Stimulated activated CD4-positive, alpha-beta T cell treated with anti-CD3 and anti-CD28 coated beads, TNF-alpha, amount 100 ng/mL, for 48 hours (primary cell): ENCODE measurements at places on chromosomes 16 and 17.

DNA sequence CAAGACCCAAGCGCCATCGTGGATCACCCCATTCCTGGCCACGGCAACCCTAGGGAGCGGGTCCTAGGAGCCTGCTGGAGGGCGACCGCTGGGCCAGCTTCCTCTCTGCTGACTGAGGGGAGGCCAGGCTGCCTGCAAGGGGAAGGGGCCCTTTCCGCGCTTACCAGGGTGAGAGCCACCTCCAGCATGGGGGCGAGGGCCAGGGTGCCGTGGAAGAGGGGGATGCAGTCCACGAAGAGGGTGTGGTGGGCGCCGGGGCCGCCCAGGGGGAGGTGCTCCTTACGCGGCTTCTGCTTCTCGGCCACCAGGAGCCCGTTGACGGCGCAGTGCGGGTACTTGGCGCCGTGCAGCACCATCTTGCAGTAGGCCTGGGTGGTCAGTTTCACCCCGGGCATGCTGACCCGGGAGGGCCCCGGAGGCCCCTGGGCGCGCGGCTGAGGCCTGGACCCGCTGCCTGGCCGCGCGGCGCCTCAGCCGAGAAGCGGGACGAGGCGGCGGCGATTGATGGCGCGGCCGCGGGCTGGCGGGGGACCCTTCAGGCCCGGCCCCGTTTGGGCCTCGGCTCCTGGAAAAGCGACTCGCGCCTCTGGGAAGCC is 345 bp downstream of the EMC8 start:
- no peak for DNase-seq

- DNase-seq: no peak
These were observed 50.7 kb downstream of the NUP93 start for GRCh38 chr16:56780646-56781045.

DNA sequence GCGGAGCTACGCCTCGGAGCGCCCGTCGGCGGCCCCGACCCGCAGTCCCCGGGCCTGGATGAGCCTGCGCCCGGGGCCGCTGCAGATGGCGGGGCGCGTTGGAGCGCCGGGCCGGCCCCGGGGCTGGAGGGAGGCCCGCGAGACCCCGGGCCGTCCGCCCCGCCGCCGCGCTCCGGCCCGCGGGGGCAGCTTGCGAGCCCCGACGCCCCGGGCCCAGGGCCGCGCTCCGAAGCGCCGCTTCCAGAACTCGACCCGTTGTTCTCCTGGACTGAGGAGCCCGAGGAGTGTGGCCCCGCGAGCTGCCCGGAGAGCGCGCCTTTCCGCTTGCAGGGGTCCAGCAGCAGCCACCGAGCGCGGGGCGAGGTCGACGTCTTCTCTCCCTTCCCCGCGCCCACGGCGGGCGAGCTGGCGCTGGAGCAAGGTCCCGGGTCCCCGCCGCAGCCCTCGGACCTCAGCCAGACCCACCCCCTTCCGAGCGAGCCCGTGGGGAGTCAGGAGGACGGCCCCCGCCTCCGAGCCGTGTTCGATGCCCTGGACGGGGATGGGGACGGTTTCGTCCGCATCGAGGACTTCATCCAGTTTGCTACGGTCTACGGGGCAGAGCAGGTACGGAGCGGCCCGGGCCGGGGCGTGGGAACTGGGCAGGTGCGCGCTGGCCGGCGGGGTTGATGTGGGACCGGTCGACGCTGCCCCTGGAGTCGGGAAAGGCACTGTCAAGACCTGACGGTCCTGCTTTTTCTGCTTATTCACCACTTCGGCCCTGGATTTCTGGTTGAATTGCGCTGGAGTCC is 861 bp downstream of the RAB11FIP3 start:
- no peak for DNase-seq

DNA sequence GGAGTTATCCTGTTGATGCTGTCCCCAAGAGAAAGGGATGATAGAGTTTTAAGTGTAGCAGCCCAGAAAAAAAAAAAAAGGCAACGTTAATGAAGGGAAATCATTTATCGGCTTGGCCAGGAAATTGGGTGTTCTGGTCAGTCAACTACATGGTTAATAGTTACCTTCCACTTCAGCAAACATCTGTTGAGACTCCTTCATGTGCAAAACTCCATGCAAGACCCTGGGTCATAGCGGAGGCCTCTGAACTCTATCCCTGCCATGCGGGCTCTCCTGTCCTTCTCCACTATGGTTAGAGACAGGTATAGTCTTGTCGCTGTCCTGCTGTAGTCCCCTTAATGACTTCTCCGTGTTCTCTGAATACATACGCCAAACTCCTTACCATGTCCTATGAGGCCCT is 3.5 kb upstream of the LYRM9 start:
- DNase-seq: no peak

DNA sequence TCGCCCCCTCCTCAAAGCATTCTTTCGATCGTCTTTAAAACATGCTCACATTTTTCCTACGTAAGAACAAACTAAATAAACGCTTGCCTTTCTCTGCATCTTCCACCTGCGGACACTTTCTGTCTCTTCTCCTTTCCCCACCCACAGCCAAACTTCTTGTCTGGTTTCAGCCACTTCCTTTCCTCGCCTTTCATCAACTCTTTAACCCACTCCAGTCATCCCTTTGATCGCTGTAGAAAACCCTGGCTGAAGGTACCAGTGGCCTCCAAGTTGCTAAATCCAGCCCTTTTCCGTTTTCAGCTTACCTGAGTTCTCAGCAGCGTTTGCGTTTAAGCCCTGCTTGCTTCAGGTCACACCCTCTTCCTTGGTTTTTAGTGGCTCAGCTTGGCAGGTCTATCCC is 483 bp downstream of the RPA1 start:
- no peak for DNase-seq

DNA sequence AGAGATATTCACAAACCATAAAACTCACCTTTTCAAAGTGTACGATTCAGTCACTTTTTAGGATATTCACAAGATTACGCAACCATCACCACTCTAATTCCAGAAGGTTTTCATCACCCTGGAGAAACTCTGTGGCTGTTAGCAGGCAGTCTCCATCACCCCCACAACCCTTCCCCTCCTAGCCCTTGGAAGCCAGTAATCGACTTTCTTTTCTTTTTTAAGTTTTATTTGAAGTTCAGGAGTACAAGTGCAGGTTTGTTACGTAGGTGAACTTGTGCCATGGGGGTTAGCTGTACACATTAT is 363.5 kb downstream of the CPPED1 start:
- DNase-seq: no peak

GRCh38 chr16:57115514-57116182 is 23.3 kb downstream of the CPNE2 start:
- DNase-seq: no peak

DNA sequence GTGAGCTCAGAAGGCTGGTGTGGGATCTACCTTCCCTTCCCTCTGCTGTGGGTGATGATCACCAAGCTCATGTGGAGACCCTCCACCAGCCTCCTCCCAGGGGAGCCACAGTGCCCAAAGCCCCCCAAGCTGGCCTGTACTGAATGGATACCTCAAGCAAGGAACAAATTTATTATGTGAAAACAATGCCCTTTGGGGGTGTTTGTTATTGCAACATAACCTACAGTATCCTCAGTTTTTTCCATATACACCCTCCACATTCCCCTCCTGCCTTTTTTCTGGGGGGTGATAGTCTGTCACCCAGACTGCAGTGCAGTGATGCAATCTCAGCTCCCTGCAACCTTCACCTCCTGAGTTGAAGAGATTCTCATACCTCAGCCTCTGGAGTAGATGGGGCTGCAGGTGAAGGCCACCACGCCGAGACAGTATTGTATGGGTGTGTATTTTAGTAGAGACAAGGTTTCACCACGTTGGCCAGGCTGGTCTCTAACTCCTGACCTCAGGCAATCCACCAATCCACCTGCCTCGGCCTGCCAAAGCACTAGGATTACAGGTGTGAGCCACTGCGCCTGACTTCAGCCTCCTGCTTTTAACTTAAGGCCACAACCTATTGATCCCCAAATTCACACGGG is 215.9 kb downstream of the CPPED1 start:
- DNase-seq: no peak

DNA sequence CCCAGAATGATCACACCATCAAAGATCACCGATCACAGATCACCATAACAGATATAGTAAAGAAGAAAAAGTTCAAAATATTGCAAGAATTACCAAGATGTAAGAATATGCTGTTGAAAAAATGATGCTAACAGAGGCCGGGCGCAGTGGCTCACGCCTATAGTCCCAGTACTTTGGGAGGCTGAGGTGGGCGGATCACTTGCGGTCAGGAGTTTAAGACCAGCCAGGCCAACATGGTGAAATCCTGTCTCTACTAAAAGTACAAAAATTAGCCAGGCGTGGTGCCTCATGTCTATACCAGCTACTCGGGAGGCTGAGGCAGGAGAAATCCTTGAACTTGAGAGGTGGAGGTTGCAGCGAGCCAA is 53.2 kb downstream of the CPPED1 start:
- DNase-seq: no peak

GRCh38 chr17:12789481-12790248 is at the start of gene ARHGAP44:
Gene ARHGAP44 (plus strand): TSS chr17:12789498. CDS start chr17:12789839, 341 bp downstream.
- DNase-seq: no peak

- DNase-seq: peak; percentile 38
These were observed 748 bp upstream of the CMTM3 start for GRCh38 chr16:66603537-66604375.

- no peak for DNase-seq
These were observed 25.3 kb upstream of the KSR1 start for GRCh38 chr17:27430882-27431491.

GRCh38 chr16:57043248-57043647 is 49.1 kb upstream of the CPNE2 start:
- no peak for DNase-seq

DNA sequence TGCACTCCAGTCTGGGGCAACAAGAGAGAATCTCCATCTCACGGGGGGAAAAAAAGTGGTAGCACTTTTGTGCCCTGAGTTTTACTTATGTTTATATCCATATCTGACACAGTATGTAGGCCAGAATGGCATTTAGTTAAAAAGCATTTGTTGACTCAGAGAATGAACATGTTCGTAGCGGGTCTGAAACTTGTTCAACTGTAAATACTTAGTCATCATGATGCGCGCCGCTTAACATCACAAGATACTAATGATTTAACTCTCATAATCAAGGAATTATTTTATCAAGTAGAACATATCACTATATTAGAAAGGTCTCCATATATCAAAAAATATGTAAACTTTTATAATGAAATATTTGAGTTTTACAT is 55.3 kb upstream of the ITGA2B start:
- no peak for DNase-seq

DNA sequence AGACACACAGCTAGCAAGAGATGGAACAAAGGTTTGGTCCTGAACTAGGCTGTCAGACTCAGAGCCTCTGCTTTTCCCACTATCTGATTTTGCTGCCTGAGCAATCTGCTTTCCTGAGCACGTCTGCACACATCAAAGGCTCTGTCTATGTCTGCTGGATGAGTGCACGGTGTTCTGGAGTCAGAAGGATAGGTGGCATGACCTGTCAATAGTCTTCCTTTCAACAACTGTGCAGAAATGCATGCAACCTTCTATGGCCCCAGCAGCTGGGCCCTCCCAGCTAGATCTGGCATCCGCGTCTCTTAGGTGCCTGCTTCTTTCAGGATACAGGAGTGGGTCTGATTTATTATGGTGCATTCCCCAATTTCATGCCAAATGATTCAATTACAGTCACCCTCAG is 138.3 kb downstream of the UTP18 start:
- no peak for DNase-seq

- no peak for DNase-seq
These were observed 22.5 kb downstream of the IRX6 start for GRCh38 chr16:55346475-55346874.

DNA sequence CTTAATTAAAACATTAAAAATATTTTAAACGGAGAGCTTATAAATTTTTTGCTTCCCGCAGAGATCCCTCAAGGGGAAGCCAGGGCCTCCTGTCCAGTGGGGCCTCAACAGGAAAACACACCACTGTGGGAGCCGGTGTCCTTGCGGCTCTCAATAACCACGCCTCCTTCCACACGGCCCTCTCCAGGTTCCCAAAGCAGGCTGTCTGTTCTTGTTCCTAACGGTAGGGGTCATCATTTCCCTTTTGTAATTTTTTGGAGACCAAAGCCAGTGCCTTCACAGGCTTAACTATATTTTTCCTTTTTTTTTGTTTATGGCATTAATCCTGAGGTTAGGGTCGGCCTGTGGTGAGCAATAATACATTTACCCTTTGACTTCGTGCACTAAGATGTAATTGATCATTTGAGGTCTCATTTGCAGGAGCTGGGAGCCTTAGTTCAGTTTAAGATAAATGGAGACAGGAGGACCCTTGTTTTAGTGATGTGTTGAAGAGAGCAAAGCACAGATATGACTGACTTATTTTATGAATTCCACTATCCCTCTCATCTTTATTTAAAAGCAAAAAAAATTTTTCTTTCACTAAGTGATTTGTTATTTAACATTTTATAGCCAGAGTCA is 77.5 kb upstream of the N4BP1 start:
- DNase-seq: peak; percentile 11

DNA sequence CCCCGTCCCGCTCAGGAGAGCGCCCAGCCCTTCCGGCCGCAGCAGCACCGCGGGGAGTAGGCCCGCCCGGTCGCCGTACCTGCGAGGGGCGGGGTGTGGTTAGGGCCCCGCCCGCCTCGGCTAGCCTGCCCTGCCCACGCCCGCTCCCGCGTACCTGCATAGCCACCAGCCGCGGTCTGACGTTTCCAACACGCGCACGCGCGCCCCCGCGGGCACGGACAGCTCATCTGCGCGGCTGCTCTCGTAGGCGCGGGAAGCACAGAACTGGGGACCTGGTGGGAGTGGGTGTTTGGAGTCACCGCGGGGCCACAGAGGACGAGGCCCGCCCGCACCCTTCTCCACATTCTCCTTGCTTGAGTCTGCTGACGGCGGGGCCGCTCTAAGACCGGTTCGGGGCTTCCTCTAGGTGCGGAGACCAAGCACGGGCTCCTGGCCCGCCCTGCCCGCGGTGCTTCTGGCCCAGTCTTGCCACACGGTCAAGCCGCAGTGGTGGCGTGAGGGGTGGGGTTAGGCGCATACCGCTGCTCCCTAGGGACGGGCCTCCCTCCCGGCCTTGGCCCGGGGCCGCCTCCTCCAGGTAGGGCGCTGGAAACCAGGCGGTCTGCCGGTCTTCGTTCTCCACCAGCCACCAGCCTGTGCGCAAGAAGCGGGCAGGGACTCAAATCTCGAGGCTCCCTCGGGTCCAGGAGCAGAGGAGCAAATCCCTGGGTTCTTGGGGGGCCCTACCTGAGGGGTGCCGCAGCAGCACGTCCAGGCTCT is 1.8 kb downstream of the NOXO1 start:
- no peak for DNase-seq

DNA sequence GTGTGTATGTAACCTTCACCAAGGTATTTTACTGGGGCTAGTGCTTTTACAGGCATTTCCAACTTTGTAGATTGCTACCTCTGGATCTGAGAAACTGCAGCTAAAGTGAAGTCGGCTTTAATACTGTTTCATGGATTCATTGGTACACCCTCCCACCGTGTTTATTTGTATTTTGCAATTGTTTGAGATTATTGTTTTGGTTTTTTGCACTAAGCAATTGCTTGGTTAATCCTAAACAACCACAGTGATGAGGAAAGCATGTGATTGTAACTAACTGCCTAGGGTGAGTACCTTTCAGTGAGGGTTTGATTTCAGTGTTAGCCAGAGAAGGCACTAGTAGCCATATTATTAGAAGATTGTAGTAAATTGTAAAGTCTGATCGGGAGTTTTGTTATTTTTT is 3.3 kb downstream of the LUC7L3 start:
- DNase-seq: no peak
